ENCODE measurements at places on chromosomes 5 and 9. TPM values are rescaled to one million over a fixed set of nuclear protein-coding genes. Genes with fewer than 3 reads are reported as not detected.
A peak's percentile ranks its signal among the peaks of the same experiment; 100 is the strongest.

DNA sequence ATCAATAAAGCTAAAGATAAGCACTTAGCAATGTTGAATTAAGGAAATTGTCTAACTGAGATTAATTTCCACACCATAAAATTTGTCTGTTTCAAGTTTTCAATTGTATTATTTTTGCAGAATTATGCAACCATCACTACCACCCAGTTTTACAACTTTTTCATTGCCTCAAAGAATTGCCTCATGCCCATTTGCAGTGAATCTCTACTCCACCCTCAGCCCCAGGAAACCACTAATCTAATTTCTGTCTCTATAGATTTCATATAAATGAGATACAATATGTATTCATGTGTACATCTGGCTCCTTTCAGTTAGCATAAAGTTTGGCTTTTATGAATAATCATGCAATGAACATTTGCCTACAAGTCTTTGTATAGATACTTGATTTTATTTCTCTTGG, 72.9 kb downstream of the PTCD2 start:
- H3K4me3 ChIP-seq = no peak overlapping the region
- H3K27ac ChIP-seq = peak overlapping the region; percentile 28
- no peak for DNase-seq
- peaks cover 12% of the 10 kb centered on the region for H3K4me1 ChIP-seq

DNA sequence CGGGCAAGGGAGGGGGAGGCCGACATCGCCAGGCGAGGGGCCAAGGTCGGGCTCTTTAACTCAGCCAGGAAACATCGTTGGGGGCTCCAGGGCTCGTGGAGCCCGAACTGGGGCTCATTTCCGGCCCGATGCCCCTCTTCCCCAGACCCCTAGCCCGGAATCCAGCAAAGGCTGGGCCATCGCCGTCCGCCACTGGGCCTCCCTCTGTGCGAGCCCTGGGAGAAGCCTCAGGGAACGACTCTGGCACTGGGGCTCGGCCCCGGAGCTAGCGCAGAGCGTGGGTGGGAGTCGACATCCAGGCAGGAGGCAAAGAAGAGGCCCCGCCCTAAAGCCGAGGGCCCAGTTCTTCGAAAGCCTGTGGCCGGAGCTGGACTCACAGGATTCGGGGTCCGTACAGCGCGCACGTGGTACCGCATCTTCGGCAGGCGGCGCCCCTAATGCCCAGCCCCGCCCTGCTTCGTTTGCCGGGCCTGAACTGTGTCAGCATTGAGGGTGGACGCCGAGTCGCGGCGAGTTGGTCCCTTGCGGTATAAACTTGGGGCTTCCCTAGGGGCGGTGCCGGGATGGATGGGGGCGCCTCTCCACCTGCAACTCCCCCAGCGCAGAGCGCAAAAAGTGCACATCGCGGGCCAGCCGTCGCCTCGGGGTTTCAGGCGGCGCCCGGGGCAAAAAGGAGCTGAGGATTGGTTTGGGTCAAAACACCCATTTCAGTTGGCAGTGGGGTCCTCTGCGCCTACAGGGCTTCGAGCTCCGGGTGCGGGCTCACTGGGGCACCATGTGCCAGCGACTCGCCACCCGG, 3.6 kb upstream of the PAX5 start:
- DNase-seq = no peak
- peaks cover 37% of the 10 kb centered on the region for H3K27me3 ChIP-seq
- H3K36me3 ChIP-seq = no peaks in the 10 kb centered on the region
- peaks cover 48% of the 10 kb centered on the region for H3K4me1 ChIP-seq
- no peak overlapping the region for H3K27ac ChIP-seq

GRCh38 chr5:169554251-169554650, 29.3 kb upstream of the SPDL1 start:
- H3K27me3 ChIP-seq = no peaks in the 10 kb centered on the region
- no peaks in the 10 kb centered on the region for H3K36me3 ChIP-seq
- DNase-seq = no peak
- H3K4me3 ChIP-seq = no peak overlapping the region

GRCh38 chr5:68950930-68951329, 142.9 kb upstream of the SLC30A5 start:
- no peaks in the 10 kb centered on the region for H3K27me3 ChIP-seq
- H3K4me1 ChIP-seq = no peaks in the 10 kb centered on the region
- no peak for DNase-seq
- H3K36me3 ChIP-seq = no peaks in the 10 kb centered on the region

- no peak for DNase-seq
- no peak overlapping the region for H3K4me3 ChIP-seq
- no peak overlapping the region for H3K27ac ChIP-seq
- H3K36me3 ChIP-seq = no peaks in the 10 kb centered on the region
- no peaks in the 10 kb centered on the region for H3K27me3 ChIP-seq
Measured at GRCh38 chr9:115952430-115953292, 200.9 kb upstream of the PAPPA start.

- H3K27ac ChIP-seq = peak overlapping the region; percentile 95
- H3K4me1 ChIP-seq = peaks cover 21% of the 10 kb centered on the region
- no peaks in the 10 kb centered on the region for H3K27me3 ChIP-seq
- H3K36me3 ChIP-seq = no peaks in the 10 kb centered on the region
- peak; percentile 55 for DNase-seq
Measured at GRCh38 chr9:19232823-19233194, 2.3 kb downstream of the DENND4C start.

DNA sequence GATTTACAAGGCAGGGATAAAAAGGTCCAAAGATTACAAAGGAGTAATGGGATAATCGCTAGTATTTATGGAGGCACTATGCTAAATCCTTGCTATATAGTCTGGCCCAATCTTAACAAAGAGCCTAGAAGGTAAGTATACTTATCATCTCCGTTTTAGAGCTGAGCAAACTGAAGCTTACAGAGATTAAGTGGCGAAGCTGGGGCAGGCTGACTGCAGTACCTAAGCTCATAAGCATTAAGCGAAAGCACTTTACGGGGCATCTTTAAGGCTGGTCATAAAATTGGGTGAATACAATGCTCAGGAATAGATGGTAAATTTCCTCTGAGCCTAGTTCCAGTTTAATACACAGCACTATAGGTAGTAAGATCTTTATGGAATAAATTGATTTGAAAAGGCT, 30.0 kb upstream of the ZNF366 start:
- no peaks in the 10 kb centered on the region for H3K27me3 ChIP-seq
- no peaks in the 10 kb centered on the region for H3K4me1 ChIP-seq
- H3K36me3 ChIP-seq = no peaks in the 10 kb centered on the region
- no peak overlapping the region for H3K4me3 ChIP-seq
- H3K27ac ChIP-seq = no peak overlapping the region

DNA sequence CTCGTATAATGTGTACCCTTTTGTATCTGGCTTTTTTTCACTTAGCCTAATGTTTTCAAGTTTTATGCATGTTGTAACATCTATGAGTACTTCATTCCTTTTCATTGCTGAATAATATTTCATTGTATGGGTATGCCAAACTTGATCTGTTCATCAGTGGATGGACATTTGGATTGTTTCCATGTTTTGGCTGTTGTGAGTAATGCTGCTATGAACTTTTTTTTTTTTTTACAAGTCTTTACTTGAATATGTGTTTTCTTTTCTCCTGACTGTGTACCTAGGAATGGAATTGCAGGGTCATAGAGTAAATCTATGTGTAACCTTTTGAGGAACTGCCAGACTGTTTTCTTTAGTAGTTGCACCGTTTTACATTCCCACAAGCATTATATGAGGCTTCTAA, 52.4 kb downstream of the MTREX start:
- H3K36me3 ChIP-seq = peaks cover 52% of the 10 kb centered on the region
- H3K4me1 ChIP-seq = no peaks in the 10 kb centered on the region

GRCh38 chr5:142600611-142601358, 85.1 kb downstream of the FGF1 start:
- H3K4me1 ChIP-seq = peaks cover 7% of the 10 kb centered on the region
- peak; percentile 85 for DNase-seq
- H3K27me3 ChIP-seq = no peaks in the 10 kb centered on the region

Gene NUTM2F
- not detected for polyA plus RNA-seq

All from stomach (tissue), 19 donors.